ENCODE measurements at places on chromosomes 5 and 9. TPM values are rescaled to one million over a fixed set of nuclear protein-coding genes. Genes with fewer than 3 reads are reported as not detected.

DNA sequence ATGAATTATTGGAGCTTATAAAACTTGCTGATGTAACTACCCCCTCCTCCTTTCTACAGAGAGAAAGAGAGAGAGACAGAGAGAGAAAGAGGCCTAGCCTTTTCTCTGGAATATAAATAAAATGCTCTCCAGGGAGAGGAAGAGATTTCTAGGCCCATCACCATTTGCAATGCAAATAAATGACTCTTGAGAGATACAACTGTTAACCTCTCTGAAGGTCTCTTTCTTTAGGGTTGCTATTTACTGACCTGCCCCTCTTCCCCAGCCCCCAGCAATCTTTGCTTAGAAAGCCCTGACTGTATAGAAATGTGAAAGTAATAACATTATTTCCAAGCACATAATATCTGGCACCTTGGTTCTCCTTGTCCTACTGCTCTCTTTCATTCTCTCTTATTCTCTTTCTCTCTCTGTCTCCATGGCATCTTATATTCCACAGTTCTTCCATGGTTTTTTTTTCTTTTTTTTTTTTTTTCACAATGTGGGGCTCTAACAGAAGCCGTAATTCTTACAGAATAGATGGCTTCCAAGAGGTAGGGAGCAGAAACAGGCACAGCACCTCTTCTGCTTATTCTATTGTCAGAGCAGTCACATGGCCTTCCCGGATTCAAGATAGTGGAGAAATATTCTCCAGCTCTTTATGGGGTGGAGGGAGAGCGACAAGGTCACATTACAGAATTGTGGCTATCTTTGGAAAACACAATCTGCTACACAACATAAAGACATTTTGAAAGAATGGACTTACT is 1087.9 kb upstream of the NUDT12 start:
- no peak for DNase-seq

DNA sequence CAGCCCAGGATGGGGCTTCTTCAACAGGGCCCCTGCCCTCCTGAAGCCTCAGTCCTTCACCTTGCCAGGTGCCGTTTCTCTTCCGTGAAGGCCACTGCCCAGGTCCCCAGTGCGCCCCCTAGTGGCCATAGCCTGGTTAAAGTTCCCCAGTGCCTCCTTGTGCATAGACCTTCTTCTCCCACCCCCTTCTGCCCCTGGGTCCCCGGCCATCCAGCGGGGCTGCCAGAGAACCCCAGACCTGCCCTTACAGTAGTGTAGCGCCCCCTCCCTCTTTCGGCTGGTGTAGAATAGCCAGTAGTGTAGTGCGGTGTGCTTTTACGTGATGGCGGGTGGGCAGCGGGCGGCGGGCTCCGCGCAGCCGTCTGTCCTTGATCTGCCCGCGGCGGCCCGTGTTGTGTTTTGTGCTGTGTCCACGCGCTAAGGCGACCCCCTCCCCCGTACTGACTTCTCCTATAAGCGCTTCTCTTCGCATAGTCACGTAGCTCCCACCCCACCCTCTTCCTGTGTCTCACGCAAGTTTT is 23.6 kb downstream of the PCDHGC5 start:
- peak; percentile 95 for DNase-seq

- DNase-seq, result peak; percentile 12
Observed at GRCh38 chr5:139645430-139645871, 2.7 kb upstream of the CXXC5 start.

- no peak for DNase-seq
Observed at GRCh38 chr5:152335461-152335860, 69.6 kb downstream of the NMUR2 start.

GRCh38 chr5:10691826-10692785 is 68.9 kb downstream of the DAP start:
- no peak for DNase-seq

GRCh38 chr9:97525451-97525850 is 24.0 kb downstream of the TMOD1 start:
- DNase-seq, result no peak

- peak; percentile 92 for DNase-seq
Observed at GRCh38 chr5:179313849-179314521, 31.3 kb downstream of the ADAMTS2 start.

The PHYHD1 gene
- polyA plus RNA-seq, result 68.9 TPM

The GPSM1 gene
- polyA plus RNA-seq, result 6.9 TPM

The MYOZ3 gene
- polyA plus RNA-seq, result 2.8 TPM

DNA sequence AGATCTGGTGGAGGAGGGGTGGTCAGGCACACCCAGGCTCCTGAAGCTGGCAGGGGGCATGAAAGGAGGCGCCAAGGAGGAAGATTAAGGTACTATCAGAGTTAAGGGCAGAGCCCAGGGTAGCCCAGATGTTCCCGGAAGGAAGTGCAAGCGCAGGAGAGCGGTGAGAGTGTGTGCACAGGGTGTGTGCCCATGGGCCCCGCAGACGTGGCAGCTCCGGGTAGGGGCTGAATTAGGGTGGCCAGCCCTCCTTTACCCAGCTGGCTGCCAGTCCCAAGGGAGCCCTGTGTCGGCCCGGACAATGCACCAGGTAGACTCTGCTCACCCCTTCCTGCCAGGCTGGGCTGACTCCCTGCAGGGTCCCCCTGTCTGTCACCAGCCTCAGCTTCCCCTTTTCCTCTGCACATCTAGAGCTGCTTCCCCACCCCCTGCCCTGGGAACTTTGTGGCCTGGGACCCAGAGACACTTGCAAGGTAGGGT is at the start of gene SMIM33:
Gene SMIM33 (plus strand): TSS at position 184 of the 480 bp plus-strand sequence. CDS start 118 bp downstream, at position 302.
- DNase-seq, result no peak

DNA sequence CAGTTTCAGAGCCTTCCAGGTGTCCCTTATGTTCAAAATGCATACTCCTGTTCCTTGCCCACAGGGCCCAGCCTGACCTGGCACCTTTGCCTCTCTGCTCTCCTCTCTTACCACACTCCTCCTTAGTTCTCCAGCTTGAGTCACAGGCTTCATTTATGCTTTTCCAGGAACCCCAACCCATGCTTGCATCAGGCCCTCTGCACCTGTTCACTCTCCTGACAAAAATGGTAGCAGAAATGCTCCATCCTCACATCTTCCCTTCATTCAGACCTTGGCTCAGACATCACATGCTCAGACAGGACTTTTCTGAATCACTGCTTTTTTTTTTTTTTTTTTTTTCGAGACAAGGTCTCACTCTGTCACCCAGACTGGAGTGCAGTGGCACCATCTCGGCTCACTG is 15.1 kb upstream of the RNF145 start:
- DNase-seq, result no peak

- no peak for DNase-seq
Observed at GRCh38 chr9:69975681-69976080, 68.0 kb upstream of the MAMDC2 start.

DNA sequence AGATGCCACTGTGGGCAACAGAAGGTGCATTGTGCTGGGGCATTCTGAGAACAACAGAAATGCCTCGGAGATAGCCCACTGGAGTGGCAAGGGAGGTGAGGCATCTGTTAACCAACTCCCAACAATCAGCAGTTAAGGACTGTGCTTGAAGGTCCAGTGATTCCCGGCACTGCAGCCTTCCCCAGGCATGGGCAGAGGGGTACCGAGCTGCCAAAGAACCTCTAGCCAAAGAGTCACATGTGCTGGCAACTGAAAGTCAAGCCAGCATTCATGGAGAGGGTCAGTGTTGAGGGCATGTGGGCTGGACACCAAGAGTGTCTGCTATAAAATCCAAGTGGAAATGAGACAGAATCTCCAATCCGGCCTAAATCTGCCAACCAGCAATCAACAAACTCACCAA is 149.6 kb downstream of the ASTN2 start:
- DNase-seq, result no peak

- DNase-seq, result no peak
Observed at GRCh38 chr5:150397782-150398721, 14.7 kb downstream of the CD74 start.

The PRRC1 gene
- 17.7 TPM for polyA plus RNA-seq

The HTR4 gene
- 1.5 TPM for polyA plus RNA-seq

GRCh38 chr5:121795511-121795910 is 56.2 kb upstream of the FTMT start:
- DNase-seq, result no peak

The ARRDC3 gene
- polyA plus RNA-seq, result 11.4 TPM

- DNase-seq, result no peak
Observed at GRCh38 chr5:143132739-143133138, 270.7 kb downstream of the NR3C1 start.

- no peak for DNase-seq
Observed at GRCh38 chr5:139984816-139985215, 58.3 kb downstream of the NRG2 start.

DNA sequence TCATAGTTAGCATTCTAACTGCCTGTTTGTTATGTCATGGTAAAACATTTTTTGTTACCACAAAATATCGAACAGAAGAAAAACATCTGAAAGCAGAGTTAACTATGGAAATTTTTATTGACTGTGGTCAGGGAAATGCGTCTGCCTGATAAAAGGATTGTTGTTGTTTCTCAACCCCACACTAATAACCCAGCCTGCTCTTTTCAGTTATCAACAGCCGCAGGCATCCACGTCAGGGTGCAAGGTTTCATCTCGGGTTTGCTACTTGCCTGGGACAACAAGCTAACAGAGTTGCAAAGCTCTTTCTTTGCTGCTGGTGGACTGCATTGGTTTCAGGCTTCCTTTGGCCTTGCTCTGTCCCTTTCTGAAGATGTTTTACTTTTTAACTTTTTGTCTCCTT is 969.2 kb downstream of the CDH18 start:
- no peak for DNase-seq

- DNase-seq, result no peak
Observed at GRCh38 chr5:53357439-53357838, 123.0 kb upstream of the FST start.

The GBGT1 gene
- 2.8 TPM for polyA plus RNA-seq

- DNase-seq, result no peak
Observed at GRCh38 chr9:15370466-15371447, 51.9 kb upstream of the SNAPC3 start.

The GABBR2 gene
- not detected for polyA plus RNA-seq

DNA sequence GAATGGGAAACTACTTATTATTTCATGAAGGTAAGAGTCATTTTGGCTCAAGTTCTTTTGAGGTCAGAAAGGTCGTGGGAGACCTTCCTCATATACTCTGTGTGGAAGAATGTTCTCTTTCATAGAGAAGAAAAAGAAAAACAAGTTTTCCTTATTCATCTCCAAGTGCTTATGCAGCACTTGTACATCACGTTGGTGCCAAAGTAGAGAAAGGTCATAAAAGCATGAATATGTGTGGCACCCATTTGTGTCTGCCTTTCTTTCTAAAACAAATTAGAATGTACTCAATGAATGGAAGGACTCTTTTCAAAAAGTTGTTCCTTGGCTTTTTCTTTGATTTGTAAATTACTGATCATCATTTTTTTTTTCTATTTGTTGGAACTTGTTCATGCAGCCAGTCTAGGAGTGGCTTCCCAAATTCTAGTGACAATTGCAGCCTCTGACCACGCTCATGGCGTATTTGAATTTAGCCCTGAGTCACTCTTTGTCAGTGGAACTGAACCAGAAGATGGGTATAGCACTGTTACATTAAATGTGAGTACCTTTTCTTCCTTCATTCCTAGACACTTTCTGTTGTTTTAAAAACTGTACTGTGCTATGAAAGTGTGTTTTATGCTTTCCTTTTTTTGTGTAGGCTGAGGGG is 122.4 kb downstream of the ADGRV1 start:
- no peak for DNase-seq

The ATP6V1G1 gene
- polyA plus RNA-seq, result 102 TPM

- DNase-seq, result no peak
Observed at GRCh38 chr9:91040371-91041215, 239.0 kb downstream of the SYK start.

The ZNF483 gene
- 1.2 TPM for polyA plus RNA-seq

- no peak for DNase-seq
Observed at GRCh38 chr5:171031977-171032376, 170.2 kb downstream of the RANBP17 start.

- no peak for DNase-seq
Observed at GRCh38 chr5:109560554-109560953, 129.2 kb upstream of the MAN2A1 start.

- no peak for DNase-seq
Observed at GRCh38 chr9:105281926-105282325, 37.5 kb downstream of the SLC44A1 start.

The PTCD2 gene
- polyA plus RNA-seq, result 2.6 TPM

DNA sequence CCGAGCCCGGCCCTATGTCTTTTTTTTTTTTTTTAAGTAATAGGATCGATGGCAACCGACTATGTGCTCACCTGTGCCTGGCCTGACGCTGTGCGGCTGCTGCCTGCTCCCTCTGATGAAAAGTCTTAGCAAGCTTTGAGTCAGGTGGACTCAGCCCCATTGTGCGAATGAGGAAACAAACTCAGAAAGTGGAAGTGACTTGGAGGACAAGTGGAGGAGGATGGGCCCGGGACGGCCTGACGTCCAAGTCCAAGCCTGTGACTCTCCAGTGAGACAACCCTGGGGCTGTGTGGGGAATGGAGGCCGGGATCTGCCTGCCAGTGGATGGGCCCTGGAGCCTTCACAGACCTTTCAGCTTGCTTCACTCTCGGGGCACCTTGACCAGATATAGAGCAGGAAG is 57.9 kb downstream of the EXD3 start:
- no peak for DNase-seq

DNA sequence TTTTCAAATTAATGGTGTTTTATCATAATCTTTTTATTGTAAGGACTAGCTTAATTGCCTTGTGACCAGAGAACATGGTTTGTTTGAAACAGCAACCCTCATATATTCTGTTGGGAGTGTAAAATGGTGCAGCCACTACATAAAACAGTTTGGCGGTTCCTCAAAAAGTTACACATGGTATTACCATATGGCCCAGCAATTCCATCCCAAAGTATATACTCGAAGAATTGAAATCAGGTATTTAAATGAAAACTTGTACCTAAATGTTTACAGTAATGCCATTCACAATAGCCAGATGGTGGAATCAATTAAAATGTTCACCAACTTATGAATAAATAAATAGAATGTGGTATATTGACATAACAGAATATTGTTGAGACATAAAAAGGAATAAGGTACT is 14.8 kb upstream of the IL33 start:
- DNase-seq, result no peak

The SH3RF2 gene
- 3.6 TPM for polyA plus RNA-seq

Measured in aorta (tissue), 5 donors.